ENCODE measurements at places on chromosomes 16 and 17. TPM values are rescaled to one million over a fixed set of nuclear protein-coding genes. Genes with fewer than 3 reads are reported as not detected.

- peaks cover 4% of the 10 kb centered on the region for H3K27me3 ChIP-seq
- no peaks in the 10 kb centered on the region for H3K4me1 ChIP-seq
- H3K4me3 ChIP-seq = no peak overlapping the region
- H3K27ac ChIP-seq = no peak overlapping the region
- DNase-seq = peak; percentile 6
Measured at GRCh38 chr17:13024016-13024415, 6.2 kb upstream of the ELAC2 start.

GRCh38 chr17:65514082-65514481 lies 47.4 kb downstream of the AXIN2 start:
- DNase-seq = no peak
- no peak overlapping the region for H3K4me3 ChIP-seq
- H3K27ac ChIP-seq = no peak overlapping the region
- no peaks in the 10 kb centered on the region for H3K4me1 ChIP-seq

GRCh38 chr17:80297996-80298560 lies 37.4 kb downstream of the RNF213 start:
- H3K36me3 ChIP-seq = peaks cover 50% of the 10 kb centered on the region
- DNase-seq = no peak
- no peaks in the 10 kb centered on the region for H3K4me1 ChIP-seq
- H3K4me3 ChIP-seq = no peak overlapping the region

DNA sequence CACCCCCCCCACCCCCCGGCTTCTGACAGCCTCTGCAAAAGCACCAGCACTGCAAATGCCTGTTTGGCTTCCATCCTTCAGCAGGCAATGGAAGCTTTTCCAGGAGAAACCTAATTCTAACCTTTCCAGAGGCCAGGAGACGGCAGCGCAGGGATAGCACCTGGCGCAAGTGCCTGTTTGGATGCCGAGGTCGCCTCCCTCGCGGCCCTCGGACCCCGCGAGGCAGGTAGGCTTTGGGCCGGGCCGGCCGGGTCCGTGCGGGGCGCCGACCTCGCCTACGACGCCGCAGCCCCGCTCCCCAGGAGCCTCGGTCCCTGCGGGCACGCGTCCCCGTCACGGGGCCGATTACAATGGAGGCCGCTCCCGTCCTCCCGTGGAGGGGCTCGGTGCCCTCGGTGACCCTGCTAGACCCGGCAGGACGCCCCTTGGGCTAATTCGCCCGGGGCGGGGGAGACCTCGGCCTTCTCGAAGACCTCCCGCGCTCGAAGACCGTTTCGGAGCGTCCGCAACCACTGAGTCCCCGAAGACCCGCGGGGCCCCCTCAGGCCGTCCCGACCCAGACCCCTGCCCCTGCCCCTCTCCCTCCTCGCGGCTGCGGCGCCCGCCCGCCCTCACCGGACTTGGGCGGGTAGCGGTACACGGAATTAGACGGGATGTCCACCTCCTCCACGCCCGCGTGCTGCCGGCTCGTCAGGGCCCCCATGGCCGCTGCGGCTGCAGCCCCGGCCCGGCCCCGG lies 587 bp downstream of the RNF157 start:
- H3K4me1 ChIP-seq = peaks cover under 1% of the 10 kb centered on the region
- peak overlapping the region; percentile 97 for H3K27ac ChIP-seq
- no peak for DNase-seq

GRCh38 chr17:60075981-60076380 lies 2.7 kb downstream of the HEATR6 start:
- DNase-seq = no peak
- H3K27ac ChIP-seq = no peak overlapping the region
- peaks cover 3% of the 10 kb centered on the region for H3K4me1 ChIP-seq
- H3K27me3 ChIP-seq = no peaks in the 10 kb centered on the region
- H3K4me3 ChIP-seq = no peak overlapping the region

DNA sequence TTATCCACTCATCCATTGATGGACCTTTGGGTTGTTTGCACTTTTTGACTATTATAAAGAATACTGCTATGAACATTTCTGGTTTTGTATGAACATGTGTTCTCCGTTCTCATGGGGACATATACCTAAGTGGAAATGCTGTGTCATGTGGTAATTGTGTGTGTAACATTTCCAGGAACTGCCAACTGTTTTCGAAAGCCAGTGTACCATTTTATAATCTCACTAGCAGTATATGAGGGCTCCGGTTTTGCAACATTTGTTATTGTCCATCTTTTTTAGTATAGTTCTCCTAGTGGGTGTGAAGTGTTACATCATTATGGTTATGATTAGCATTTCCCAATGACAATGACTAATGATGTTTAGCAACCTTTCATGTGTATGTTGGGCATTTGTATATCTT lies 5.1 kb upstream of the TRIM25 start:
- H3K36me3 ChIP-seq = no peaks in the 10 kb centered on the region
- no peak overlapping the region for H3K27ac ChIP-seq
- no peaks in the 10 kb centered on the region for H3K27me3 ChIP-seq
- DNase-seq = peak; percentile 77

DNA sequence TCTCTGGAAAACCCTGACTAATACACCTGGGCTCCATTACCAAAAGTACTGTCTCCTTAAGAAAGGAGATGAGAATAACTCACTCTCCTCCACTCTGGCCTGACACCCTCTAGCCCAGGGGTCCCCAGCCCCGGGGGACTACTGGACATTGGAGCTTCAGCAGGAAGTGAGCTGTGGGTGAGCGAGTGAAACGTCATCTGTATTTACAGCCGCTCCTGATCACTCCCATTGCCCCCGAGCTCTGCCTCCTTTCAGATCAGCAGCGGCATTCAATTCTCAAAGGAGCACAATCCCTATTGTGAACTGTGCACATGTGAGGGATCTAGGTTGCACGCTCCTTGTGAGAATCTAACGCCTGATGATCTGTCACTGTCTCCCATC lies 126.3 kb upstream of the TNRC6C start:
- no peaks in the 10 kb centered on the region for H3K36me3 ChIP-seq
- no peaks in the 10 kb centered on the region for H3K27me3 ChIP-seq
- no peak for DNase-seq
- H3K27ac ChIP-seq = no peak overlapping the region

DNA sequence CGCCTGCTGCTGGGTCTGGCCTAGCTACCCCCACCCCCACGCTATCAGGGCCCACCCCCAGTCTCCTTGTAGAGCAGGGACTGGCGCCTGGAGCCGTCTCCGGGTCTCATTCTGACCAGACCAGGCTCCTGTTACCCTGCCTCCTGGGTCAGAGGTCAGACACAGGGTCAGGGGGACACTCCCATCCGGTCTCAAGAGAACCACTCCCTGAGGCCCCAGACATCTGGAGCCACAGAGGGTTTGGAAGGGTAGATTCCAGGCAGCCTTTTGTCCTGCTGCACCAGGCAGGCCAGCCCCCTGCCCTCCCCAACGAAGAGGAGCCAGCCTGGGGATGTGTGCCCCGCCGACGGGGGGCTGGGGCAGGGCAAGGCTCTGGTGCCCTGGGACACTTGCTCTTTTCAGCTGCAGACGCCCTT lies 944 bp upstream of the WFIKKN1 start:
- no peak overlapping the region for H3K27ac ChIP-seq
- H3K4me3 ChIP-seq = no peak overlapping the region
- no peaks in the 10 kb centered on the region for H3K27me3 ChIP-seq

- H3K27me3 ChIP-seq = no peaks in the 10 kb centered on the region
- DNase-seq = no peak
- no peaks in the 10 kb centered on the region for H3K36me3 ChIP-seq
- H3K4me1 ChIP-seq = no peaks in the 10 kb centered on the region
- H3K27ac ChIP-seq = no peak overlapping the region
- no peak overlapping the region for H3K4me3 ChIP-seq
Measured at GRCh38 chr17:18146259-18146658, 37.4 kb upstream of the ALKBH5 start.

Gene ZG16
- polyA plus RNA-seq = 75.4 TPM

Gene MYH10
- polyA plus RNA-seq = 1.6 TPM

All from small intestine (tissue), 16 donors.